Immature natural killer cell (primary cell): ENCODE measurements at places on chromosomes 16 and 17. TPM values are rescaled to one million over a fixed set of nuclear protein-coding genes. Genes with fewer than 3 reads are reported as not detected.
A peak's percentile ranks its signal among the peaks of the same experiment; 100 is the strongest.

The SLC2A4 gene
- polyA plus RNA-seq: not detected

The ASPHD1 gene
- polyA plus RNA-seq: not detected

- DNase-seq: no peak
- no peaks in the 10 kb centered on the region for H3K4me1 ChIP-seq
- no peak overlapping the region for H3K4me3 ChIP-seq
- H3K27me3 ChIP-seq: no peaks in the 10 kb centered on the region
Observed at GRCh38 chr16:72908362-72909167, 139.4 kb downstream of the ZFHX3 start.

- no peaks in the 10 kb centered on the region for H3K27me3 ChIP-seq
- peak; percentile 5 for DNase-seq
- no peak overlapping the region for H3K27ac ChIP-seq
- no peaks in the 10 kb centered on the region for H3K4me1 ChIP-seq
- H3K36me3 ChIP-seq: no peaks in the 10 kb centered on the region
- no peak overlapping the region for H3K4me3 ChIP-seq
Observed at GRCh38 chr17:8832711-8833352, 33.7 kb upstream of the MFSD6L start.

DNA sequence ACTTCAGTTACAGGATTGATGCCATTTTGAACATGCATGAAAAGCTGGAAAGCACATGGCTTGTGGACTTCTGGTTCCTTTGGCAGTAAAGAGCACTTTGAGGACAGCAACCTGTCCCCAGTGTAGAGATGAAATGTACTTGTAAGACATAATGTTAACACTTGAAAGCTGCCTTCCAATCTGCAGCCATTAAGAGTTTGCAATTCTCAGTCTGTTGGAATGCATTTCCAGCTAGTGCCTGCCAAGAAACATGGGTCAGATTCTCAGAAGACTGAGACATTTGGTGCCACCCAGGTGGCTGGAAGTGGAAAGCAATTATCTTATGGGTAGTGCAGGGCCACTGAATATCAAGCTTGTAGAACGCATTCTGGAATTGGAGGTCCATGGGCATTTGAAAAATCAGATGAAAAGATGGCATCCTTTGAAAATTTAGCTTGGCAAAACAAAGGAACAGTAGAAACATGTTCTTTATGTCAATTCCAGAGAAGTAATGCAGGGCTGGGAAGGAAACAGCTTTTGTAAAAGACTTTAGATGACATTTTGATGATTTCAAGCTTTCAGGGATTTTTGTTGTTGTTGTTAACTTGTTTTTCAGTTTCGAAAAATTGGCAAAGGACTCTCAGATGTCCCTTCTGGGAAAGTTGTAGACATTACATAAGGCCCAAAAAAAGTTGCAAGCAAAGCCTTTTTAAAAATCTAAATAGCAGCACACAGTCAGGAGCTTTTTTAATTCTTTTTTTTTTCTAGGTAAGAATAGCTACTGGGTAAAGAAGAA is 147.0 kb downstream of the ABCA8 start:
- H3K27ac ChIP-seq: no peak overlapping the region
- no peak overlapping the region for H3K4me3 ChIP-seq
- H3K27me3 ChIP-seq: peaks cover 9% of the 10 kb centered on the region
- no peaks in the 10 kb centered on the region for H3K36me3 ChIP-seq
- no peaks in the 10 kb centered on the region for H3K4me1 ChIP-seq
- no peak for DNase-seq

DNA sequence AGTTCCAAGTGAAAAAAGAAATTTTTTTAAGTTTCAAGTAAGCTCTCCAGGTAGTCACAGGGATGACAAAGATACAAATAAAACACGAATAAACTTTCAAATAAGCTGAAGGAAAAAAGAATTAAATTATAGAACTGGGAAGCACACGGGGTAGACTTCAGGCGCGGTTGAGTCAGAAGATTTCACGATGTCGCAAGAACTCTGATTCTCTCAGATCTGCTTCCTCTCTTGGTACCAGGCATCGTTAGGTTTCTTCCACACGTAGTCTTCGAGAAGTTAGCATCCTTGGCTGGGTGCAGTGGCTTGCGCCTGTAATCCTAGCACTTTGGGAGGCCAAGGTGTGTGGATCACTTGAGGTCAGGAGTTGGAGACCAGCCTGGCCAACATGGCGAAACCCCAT is 784.1 kb upstream of the RBFOX1 start:
- no peak overlapping the region for H3K27ac ChIP-seq
- H3K4me3 ChIP-seq: no peak overlapping the region

GRCh38 chr17:76830987-76831715 is 37.1 kb upstream of the MGAT5B start:
- peaks cover 3% of the 10 kb centered on the region for H3K27me3 ChIP-seq
- H3K27ac ChIP-seq: no peak overlapping the region
- DNase-seq: no peak
- H3K4me1 ChIP-seq: no peaks in the 10 kb centered on the region

- DNase-seq: no peak
- no peak overlapping the region for H3K27ac ChIP-seq
- H3K36me3 ChIP-seq: no peaks in the 10 kb centered on the region
- peak overlapping the region; percentile 88 for H3K4me3 ChIP-seq
- peaks cover 19% of the 10 kb centered on the region for H3K4me1 ChIP-seq
Observed at GRCh38 chr17:79779084-79779529, 1.2 kb downstream of the CBX2 start.

DNA sequence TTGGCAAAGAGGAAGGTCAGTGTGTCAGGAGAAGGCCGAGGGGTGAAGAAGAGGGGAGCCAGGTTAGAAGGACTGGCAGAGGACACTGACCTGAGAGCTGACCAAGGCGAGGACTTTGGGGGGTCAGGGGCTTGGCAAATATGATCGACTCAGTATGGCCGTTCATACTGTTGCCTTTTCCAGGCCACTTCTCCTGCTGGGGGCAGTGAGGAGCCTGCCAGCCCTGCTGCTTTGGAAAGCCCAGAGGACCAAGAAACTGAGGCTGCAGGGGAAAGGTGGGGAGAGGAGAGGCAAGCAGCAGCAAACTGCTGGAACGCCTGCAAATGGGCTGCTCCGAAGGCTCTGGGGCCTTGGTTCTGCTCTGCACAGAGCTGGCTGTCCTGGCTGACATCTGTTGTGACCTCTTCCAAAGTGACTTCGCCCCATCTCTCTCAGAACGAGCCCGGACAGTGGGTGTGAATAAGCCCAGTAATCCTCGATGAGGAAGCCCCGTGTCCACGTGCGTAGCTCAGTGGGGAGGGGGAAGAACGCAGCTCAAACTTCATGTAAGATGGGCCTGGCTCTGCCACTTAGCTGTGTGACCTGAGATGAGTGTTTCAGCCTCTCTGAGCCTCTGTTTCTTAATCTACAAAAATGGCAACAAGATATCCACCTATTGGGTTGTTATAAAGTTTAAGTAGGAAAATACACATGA is 111.3 kb downstream of the SALL1 start:
- no peaks in the 10 kb centered on the region for H3K36me3 ChIP-seq
- H3K27ac ChIP-seq: no peak overlapping the region
- H3K4me1 ChIP-seq: no peaks in the 10 kb centered on the region
- no peak for DNase-seq
- no peak overlapping the region for H3K4me3 ChIP-seq

GRCh38 chr16:3566990-3567389 is 10.2 kb downstream of the NLRC3 start:
- H3K27me3 ChIP-seq: peaks cover 1% of the 10 kb centered on the region
- H3K4me1 ChIP-seq: peaks cover 29% of the 10 kb centered on the region
- H3K36me3 ChIP-seq: peaks cover 35% of the 10 kb centered on the region
- DNase-seq: no peak

GRCh38 chr17:47013341-47013740 is 34.3 kb upstream of the RPRML start:
- H3K4me1 ChIP-seq: peaks cover 15% of the 10 kb centered on the region
- no peak overlapping the region for H3K4me3 ChIP-seq
- no peak overlapping the region for H3K27ac ChIP-seq
- no peak for DNase-seq
